Stimulated activated CD4-positive, alpha-beta T cell treated with anti-CD3 and anti-CD28 coated beads, Interleukin-12 subunit alpha, Interleukin-12 subunit beta, amount 100 ng/mL, for 24 hours (primary cell): ENCODE measurements at places on chromosomes 2 and 18.

DNA sequence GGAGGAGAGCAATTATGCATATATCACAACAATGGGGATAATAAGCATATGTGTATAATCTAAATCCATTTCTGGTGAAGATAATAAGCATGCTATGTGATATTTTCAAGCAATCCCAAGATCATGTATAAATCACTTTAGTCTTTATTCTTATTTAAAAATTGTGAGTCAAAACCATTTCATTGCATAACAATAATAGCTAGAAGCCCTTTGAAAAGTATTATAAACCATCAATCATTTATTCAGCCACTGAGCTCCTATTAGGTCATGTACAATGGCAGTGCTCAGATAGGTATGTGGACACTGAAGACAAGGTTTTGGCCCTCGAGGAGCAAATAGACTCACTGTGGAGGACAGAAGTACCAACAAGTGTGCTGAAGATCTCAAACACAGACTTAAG is 113.1 kb downstream of the CDCA7 start:
- DNase-seq = no peak

DNA sequence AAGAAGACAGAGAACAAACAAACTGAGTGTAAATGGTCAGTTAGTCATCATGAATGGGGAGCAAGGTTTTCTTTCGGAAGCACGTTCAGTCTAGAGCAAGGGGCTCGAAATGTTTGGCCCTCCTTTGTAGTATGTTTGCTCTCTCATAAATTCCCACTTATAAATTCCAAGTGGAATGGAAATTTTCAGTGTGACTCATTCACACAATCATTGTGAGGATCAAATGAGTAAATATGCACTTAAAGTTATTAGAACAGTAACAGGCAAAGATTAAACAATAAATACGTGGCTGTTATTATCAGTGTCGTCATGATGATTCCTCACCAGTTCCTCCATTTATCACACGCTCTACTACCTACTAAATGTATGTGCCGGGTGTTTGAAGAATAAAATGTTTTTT is 10.5 kb downstream of the CNGA3 start:
- DNase-seq = no peak

- DNase-seq = no peak
Measured at GRCh38 chr2:101251844-101252407, 760 bp upstream of the CNOT11 start.

- DNase-seq = no peak
Measured at GRCh38 chr2:200383380-200384110, 77.1 kb downstream of the SPATS2L start.

DNA sequence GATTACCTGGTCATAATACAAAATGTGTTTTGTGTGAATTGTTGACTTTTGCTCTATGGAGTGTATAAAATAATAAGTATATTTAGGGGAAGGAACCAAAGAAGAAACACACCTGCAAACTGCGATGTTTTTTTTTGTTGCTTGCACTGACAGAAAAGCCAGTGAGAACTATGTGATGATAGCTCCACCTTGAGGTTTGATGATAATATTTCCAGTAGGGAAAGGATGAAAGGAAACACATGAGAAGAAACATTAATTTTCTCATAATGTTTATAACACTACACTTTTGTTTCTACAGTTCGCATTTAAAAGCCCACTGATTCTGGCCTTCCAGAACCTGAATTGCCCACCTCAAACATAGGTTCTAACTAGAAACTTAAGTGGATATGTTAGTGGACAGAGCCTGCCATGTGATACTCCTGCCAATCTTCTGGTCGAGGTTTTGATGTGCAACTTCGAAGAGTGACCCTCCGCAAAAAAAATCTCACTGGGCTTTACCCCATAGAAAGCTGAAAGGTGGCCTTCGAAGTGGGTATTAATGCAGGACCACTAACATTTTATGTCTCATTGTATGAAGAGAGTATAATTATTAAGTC is 476.4 kb upstream of the SPHKAP start:
- DNase-seq = no peak

DNA sequence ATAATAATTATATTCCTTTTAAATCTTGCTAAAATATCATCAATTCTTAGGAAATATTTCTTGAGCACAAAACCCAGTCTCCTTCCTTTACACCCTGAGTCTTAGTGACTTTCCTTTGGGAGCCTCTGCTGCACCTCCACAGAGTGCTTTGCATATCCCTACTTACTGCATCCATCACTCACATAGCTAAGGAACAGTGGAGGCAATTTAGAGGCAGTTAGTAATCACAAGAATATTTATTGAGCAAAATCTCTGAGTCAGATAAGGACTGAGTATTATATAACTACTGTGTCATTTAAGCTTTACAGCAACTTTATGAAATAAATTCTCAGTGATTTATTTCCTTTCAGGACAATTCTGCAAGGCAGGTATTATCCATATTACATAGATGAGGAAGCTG is 327.7 kb downstream of the TMX3 start:
- no peak for DNase-seq

DNA sequence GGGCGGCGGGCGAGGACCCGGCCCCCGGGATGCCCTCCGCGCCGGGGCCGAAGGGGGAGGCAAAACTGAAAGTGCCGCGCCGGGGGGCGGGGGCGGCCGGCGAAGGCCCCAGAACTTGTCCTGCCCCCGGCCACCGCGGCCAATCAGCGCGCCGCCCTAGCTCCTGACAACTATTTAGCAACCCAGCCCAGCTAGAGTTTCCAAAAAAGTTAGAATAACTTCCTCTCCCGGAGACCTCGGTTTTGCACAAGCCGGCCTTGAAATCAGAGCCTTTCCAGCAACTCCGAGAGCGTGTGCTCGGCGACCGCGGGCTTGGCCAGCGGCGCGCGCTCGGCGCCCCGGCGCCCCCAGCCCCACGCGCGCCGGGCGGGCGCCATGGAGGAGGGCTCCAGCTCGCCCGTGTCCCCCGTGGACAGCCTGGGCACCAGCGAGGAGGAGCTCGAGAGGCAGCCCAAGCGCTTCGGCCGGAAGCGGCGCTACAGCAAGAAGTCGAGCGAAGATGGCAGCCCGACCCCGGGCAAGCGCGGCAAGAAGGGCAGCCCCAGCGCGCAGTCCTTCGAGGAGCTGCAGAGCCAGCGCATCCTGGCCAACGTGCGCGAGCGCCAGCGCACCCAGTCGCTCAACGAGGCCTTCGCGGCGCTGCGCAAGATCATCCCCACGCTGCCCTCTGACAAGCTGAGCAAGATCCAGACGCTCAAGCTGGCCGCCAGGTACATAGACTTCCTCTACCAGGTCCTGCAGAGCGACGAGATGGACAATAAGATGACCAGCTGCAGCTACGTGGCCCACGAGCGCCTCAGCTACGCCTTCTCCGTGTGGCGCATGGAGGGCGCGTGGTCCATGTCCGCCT is at the start of gene TWIST2:
Gene TWIST2, plus strand, starts transcription at position 245 of the 850 bp plus-strand sequence. Its CDS starts 131 bp downstream, at position 376.
- DNase-seq = no peak

DNA sequence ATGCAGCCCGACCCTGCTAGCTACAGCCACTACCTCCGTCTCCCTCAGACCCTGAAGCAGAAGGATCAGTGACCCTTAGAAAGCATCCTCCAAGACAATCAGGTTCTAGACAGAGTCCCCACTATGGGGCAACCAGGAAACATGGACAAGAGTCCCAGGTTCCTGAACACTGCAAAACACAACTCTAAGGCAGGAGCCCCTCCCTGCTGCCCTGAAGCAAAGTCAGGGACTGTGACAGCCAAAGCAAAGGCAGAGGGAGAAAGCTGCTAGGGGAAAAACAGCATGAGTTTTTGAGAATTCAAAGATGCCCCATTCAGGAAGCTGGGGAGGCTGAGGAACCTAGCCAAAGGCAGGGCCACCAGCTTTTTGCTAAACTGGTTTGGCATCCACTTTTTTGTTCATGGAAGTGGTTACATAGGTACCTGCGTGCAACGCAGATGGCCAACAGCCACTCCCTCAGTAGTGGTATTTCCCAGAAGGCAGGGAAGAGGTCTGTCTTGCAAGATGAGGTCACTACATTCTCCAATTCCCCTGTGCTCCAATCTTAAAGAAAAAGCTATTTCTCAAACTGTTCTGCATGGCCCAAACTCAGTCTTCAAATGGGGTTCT is 33.2 kb downstream of the MYO5B start:
- no peak for DNase-seq

GRCh38 chr2:196171946-196172345 is 568 bp upstream of the STK17B start:
- no peak for DNase-seq

GRCh38 chr2:204505946-204506345 is 39.3 kb upstream of the PARD3B start:
- no peak for DNase-seq
